ENCODE measurements at places on chromosomes 16 and 17.

- no peak for DNase-seq
These were observed 224.5 kb downstream of the ZNF423 start for GRCh38 chr16:49631187-49632041.

DNA sequence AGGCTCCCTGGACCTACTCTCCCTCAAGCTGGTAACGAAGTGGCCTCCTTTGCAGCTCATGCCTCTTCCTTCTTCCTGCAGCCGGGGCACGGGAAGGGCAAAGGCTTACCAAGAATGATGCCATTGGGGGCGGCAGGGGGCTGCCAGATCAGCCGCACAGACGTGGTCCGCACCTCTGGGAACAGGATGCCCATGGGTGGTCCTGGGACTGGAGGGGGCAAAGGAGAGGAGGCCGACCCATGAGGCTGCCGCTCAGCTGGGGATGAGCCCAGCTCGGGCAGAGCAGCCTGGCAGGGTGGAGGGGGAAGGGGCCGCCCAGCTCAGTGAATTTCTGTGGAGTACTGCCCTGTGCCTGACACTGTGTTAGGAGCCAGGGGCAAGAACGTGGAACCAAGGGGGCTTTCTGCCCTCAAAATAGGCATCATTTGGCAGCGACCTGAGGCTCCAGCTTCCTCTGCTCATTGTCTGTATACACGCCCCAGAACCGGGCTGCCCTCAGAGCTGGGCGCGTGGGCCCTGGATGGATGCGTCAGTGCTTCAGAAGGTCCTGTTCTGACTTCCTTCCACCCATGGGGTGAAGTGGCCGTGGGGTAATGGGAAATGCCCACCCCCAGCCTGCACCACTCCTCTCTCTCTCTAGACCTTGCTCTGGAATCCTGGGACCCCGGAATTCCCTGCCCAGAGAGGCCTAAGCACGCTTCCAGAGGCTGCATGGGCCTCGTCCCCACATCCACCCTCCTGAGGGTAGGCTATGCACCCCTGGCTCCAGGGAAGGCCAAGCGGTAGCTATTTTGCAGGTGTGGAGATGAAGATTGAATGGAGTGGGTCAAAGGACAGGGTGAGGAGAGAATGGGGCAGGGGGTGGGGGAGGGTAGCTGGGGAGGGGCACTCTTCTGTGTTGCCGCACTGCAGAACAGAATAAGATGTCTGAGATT, 79.8 kb upstream of the CDC42EP4 start:
- DNase-seq, result no peak

DNA sequence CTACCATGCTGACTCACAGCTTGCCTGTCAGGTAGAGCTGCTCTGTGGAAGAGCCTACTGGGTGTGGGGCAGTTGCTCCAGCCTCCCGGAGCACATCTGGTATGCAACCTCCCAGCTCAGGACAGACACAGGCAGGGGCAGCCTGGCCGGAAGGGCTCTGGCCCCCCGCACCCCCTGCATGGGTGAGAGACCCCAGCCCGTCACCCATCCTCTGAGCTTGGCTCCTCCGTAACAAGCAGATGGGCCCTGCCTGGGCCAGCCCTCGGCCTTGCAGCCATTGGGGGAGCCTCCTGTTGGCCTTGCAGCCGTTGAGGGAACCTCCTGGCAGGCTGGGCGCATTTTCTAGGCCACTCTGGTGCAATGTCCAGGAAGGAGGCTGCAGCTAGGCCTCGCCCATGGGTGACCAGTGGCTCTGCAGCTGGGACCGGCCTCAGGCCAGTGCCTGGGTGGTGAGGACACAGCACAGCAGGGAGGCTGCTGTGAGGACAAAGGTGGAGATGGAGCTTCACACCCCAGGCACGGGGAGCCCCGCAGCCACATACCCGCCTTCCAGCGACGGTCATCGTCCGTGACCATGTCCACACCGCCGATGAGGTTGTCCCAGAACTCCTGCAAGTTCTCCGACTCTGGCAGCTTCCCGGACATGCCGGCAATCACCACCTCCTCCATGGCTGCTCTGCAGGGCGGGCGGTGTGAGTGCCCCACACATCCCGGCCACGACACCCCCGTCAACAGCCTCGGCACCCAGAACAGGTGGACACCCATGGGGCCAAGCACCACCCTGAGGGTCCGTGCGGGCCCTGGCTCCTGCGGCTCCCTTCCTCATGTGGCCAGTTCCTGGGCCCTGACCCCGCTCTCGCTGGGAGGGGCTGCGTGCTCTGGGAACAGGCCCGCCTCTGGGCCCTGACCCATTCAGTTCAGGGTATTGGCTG, 2.0 kb downstream of the FASN start:
- no peak for DNase-seq

GRCh38 chr17:35295686-35296085, 52.8 kb downstream of the SLFN5 start:
- no peak for DNase-seq

DNA sequence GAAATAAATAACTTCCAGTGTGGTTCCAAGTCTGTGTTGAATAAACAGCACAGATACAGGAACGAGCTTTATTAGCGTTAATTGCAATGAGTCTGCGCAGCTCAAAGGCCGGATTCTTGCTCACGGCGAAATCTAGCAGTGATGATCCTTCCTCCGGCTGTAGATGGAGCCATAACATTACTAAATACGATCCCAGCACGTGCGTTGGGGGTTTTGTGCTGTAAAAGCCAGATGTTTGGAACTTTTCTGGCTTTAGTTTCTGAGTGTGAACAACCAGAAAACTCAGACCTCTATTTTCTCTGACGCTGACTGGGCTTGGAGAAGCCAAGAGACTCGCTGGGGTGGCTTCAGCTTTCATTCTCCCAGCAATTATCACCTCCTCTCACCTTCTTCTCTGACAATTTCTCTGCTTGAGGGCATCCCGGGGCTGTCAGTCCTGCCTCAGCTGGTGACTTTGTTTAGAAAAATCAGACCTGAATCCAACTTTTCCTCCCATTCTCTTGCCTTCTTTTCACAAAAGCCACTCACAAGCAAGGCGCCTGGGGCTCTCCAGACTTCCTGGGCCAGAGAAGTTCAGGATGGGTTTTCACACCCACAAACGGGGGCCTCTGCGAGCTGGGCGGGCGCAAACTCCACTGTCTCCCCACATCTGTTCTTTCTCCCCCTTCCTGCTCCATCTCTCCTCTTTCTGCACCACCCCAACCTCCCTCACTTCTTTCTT, 47.1 kb upstream of the AKTIP start:
- DNase-seq, result peak; percentile 61

DNA sequence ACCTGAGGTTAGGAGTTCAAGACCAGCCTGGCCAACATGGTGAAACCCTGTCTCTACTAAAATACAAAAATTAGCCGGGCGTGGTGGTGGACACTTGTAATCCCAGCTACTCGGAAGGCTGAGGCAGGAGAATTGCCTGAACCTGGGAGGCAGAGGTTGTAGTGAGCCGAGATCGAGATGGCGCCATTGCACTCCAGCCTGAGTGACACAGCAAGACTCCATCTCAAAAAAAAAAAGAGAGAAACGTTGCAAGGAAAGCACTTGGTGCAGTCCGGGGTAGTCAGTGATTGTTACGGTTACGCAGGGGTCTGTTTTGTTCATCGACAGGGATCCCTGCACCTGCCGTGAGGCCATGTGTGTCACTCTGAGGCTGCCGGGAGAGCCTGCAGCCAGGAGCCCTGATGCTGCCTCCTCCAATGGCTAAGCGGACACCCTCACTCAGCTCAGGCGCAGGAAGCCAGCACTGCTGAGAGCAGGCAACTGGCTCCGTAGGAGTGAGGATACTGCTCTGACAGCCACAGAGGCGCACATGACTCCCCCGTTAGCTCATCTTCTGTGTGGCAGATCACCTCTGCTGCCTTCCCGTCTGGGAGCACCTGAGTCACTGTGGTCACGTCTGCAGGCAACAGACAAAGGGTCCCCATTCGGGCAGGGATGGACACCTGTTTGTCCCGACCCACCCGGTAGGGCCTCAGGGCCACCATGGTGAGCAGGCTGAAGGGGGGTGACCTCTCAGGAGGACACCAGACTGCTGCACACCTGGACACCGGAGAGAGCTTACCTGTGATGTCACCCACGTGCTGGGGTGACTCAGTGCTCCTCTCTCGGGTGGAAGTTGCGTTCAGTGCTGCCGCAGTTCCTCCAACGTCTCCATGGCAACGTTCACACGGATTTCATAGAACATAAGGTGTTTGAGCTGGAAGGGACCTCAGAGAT, 5.2 kb upstream of the RAB26 start:
- DNase-seq, result no peak

GRCh38 chr16:20053336-20053735, 20.4 kb downstream of the GPR139 start:
- DNase-seq, result no peak

DNA sequence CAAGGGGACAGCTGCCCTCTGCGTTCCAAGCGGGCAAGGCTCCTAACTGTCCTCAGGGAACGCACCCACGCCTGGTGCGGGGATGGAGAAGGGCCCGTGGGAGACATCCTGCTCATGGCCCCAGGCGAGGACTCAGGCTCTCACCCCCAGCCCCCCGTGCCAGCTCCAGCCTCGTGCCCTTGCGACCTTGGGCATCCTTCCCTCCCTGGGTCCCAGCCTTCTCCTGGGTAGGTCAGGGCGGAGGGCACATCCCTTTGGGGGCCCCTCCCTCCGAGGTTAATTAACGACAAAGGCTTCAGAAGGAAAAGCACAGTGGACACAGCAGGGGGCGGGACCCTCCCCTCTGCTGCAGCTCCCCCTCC, 3.0 kb downstream of the PGAP6 start:
- DNase-seq, result no peak

DNA sequence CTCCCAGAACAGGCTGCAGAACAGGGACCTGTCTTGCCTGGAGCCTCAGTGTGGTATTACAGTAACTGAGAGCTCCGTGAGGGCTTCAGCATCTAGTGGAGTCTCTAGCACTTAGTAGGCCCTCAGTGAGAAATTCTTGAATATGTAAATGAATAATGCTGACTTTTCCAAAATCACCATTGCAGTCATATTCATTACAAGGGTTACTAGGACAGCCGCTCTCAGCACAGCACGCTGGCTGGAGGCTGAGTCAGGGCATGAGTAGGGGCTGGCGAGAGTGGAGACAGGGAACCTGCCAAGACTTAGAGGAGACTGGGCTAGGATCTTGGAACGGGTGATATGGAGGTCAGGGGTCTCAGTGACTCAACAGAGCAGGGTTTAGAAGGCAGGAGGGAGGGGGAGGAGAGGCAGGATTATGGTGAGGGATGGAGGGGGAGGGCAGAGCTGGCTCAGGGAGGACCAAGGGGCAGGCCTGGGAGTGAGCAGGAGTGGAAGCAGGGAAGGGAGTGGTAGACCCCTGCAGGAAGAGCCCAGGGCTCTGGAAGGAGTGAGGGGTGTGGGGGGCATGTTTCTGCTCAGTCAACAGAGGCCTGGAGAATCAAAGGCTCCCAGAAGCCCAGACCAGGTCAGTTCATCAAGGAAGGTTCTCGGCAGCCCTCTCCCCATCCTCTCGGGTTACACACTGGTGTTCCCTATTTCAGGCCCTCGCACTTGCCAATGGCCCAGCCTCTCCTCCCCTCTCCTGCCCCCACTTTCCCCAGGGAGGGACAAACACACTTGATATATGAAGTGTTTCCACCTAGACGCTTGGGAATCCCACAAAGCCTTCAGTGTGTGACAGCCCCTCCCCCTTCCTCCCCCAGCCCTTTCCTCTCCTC, 42.3 kb downstream of the FZD2 start:
- DNase-seq, result no peak

DNA sequence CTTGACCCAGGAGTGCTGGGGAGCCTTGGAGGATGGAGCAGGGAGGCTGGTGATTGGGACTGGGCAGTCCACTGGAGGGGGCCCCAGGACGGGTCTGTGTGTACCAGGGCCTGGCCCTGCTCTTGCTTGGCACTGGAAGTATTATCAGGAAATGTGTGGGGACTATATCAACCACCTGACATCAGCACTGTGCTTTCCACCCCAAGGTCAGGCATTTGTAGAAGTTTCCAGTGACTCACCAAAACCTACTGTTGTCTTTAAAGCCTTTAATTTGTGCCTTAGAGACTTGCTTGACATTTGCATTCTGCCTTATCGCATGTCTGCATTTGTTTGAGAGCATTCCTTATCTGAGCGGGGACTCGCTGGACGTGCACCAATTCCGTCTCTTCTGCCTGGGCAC, 323.1 kb downstream of the FOXL1 start:
- no peak for DNase-seq

DNA sequence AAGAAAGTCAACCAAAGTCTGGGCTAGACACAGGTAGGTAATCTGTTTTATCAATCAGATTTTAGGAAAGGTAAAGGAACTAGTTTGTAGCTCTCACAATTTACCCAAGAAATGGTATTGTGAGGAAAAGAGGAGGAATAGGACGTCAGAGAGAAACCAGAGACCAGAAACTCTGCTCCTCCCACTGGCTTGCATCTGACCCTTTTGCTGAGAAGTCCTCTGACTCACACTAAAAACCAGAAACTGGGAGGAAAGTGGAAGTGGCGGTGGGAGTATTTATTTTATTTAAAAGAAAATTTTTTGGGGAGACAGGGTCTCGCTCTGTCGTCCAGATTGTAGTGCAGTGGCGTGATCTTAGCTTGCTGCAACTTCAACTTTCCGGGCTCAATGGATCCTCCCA, 38.0 kb upstream of the MNT start:
- DNase-seq, result no peak

- no peak for DNase-seq
These were observed 6.4 kb downstream of the CUEDC1 start for GRCh38 chr17:57948555-57949420.

- no peak for DNase-seq
These were observed 696.9 kb downstream of the KCNJ2 start for GRCh38 chr17:70865993-70866804.

- peak; percentile 88 for DNase-seq
These were observed 1.5 kb downstream of the CCL1 start for GRCh38 chr17:34361478-34362061.

- no peak for DNase-seq
These were observed 226.1 kb upstream of the TOX3 start for GRCh38 chr16:52773026-52773425.

DNA sequence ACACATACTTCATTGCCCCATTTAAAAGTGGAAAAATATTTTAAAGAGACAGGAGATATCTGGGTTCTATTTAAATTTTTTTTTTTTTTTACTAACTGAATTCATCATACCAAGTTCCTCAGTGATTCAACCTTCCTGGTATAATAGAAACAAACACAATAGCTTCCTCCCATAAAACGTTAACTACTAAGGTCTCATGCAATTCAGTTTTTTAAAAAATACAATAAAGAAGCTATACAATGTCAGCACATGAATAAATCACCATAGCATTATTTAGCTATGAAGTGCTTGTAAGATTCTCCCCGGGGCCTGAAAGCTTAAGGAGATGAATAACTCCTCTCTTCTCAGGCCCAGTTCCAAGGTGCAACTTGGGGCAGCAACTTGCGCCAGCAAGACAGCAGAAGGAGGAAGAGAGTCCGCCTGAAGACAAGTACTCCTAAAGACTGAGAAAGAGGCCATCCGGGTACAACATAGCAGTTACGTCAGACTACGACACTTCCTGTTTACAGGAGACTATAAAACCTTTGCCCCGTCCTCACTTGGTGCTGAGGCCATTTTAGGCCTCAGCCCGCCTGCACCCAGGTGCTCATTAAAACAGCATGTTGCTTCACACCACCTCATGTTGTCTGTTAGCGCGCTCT, 81.5 kb downstream of the MYO1D start:
- DNase-seq, result no peak

DNA sequence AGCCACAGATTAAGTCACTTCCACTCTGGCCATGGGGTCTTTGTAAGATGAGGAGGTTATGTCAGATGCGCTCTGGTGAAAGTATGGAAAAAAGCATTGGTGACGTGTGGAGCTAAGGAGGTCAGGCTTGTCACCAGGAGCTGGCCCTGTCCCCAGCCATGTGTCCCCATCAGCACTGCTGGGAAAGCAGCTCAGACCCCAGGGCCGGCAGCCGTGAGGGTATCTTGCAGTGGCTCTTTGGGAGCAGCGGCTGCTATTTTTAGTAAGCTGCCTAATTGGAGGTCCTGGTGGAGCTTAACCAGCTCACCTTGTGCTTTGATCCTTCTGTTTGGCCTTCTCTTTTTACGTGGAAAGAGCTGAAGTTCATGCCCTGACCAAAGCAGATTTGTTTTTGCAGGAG, 60.9 kb downstream of the MPRIP start:
- DNase-seq, result no peak
